ENCODE measurements at places on chromosomes 11 and 22. TPM values are rescaled to one million over a fixed set of nuclear protein-coding genes. Genes with fewer than 3 reads are reported as not detected.

- no peak for DNase-seq
These were observed 91.9 kb downstream of the CDKN1C start for GRCh38 chr11:2793701-2794045.

GRCh38 chr11:48095779-48096470 lies 115.6 kb downstream of the PTPRJ start:
- no peak for DNase-seq

DNA sequence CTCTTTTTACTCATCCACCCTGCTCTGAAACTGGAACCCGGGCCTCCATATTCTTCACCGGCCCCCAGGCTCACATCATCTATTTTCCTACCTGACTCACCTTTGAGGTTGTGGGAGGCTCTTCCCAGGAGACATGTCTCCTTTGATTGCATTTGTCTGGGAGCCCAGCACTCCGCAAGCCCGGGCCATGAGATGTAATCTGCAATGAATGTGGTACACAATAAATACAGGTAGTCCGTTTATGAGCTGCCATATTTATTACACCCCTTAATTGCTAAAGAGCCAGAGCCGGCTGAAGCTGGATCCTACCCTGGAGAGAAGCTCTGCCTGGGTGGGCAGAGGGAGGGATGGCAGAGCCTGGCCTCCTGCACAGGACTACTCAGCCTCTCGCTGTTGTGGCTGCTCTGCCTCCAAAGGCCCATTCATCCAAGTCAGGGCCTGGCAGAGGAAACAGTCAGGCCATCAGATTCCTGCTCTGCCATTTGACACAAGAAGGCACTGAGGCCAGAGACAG lies 49.5 kb downstream of the TP53I11 start:
- DNase-seq: no peak

DNA sequence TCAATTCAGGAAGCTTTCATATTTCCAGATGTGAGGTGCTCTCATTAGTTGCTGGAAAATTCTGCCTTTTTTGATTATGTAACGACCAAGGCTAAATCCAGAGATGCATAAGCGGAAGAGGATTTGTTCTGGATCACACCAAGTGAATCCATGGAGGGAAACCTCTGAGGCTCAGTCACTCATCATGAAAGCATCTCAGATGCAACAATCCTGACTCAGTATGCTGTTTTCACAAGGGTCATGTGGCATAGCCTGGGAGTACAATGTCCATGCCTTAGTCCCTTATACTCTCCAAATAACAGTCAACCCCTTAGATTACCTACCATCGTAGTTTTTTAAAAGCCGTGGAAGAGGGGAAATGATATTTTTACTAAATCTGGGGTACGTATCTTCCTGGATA lies 445.6 kb downstream of the NTM start:
- no peak for DNase-seq

DNA sequence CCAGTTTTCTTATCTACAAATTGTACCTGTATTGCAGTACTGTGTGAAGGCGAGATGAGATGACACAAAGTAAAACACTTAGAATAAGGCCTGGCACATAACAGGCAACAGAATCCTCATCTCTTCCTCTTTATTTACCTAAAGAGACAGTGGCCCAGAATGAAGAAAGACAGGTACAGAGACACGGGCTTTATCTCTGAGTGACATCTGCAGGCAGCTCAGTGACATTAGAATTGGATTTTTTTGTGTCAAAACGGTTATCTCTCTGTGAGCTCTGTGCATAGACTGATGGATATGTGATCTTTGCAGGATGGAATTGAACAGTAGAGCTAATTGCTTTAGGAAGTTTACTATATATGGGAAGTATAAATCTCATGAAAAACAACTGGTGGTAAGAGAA lies 36.2 kb upstream of the TRPC6 start:
- DNase-seq: no peak

The ABTB2 gene
- 31.0 TPM for total RNA-seq

The DBX1 gene
- not detected for total RNA-seq
